ENCODE measurements at places on chromosomes 12 and 14.

DNA sequence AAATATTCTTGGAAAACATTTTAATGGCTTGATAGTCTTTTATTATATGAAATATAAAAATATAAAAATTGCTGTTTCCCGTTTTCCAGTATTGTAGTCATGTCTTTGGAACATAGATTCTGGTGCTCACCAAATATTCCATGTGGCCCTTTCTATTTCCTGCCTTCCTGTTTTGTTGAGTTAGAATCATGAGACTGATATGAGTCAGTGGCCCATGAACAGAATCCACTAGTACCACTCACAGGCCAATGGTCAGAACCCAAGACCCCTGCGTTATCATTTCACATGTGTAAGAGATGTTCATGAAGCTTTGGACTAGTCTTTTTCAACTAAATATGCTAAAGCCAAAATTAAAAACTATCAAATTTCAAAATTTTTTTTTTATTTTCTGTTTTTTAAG lies 56.9 kb downstream of the BICD1 start:
- no peak for DNase-seq

GRCh38 chr12:126083926-126084325 lies 1018.7 kb downstream of the AACS start:
- DNase-seq, result no peak

DNA sequence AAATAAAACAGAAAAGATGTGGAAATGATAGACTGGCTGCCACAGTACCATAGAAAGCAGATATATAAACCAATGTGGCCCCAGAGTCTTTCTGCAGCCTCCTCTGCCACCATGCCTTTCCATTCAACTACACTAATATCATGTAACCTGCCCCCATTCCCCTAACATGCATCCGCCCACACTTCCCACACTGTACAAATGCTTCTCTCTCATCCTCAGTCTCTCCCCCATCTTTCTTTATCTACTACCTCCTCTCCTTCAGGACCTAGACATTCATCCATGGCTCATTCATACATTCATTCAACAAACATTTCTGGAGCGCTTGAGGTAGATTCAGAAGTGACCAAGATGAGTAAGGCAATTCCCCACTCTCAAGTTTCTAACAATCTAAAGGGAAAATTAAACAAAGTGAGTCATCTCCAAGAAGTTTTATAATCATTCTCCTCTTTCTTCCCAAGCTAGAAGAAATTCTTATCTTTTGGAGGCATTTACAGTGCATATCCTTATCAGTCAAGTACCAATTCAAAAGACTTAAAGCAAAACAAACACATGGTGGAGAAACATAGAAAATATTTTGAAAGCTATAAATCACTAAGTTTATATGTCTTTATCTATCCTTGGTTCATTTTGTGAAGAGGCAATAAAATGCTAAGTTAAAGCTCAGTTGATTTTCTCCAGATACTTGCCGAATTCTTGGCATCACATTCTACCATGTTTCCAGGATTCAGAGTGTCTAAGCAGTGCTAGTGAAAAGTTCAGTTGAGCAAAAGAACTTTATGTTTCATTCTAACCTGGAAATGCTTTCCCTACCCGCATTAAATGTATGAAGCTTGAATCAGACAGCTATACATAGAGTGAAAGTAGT lies 70.5 kb upstream of the FRMD6 start:
- DNase-seq, result no peak

DNA sequence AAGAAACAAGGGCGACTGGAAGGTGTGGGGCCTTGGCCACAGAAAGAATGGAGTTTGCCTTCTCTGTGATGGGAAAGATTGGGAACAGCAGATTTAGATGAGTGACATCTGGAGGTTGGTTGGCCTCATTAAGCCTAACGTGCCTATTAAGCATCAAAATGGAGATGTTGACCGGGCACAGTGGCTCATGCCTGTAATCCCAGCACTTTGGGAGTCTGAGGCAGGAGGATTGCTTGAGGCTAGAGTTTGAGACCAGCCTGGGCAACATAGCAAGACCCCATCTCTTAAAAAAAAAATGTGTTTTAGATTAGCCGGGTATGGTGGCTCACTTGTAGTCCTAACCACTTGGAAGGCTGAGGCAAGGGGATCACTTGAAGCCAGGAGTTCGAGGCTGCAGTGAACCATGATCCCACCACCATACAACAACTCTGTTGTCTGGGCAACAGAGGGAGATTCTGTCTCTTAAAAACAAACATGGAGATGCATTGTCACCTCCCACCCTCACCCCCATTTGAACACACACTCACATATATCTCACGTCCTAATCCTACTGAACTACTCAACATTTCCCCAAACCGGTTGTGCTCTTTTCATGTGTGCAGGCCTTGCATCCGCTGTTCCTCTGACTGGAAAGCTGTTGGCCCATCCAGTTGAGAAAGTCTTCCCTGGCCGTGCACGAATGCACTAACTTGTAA lies 172.1 kb downstream of the ETV6 start:
- DNase-seq, result no peak

DNA sequence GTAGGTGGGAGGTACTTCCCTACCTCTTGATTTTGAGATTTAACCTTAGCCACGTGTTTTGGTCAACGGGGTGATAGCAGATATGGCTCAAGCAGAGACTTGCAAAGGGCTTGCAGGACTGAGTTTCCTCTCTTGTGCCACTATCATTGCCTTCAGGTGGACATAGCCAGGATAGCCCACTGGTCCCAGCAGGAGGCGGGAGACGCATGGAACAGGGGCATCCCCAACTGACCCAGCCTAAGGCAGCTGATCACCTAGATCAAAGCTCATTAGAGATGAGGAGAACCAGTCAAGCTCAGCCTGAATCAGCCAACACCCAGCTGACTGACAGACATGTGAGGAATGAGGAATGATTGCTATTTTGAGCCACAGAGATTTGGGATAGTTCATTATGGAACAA lies 49.6 kb downstream of the CALM1 start:
- DNase-seq, result no peak

DNA sequence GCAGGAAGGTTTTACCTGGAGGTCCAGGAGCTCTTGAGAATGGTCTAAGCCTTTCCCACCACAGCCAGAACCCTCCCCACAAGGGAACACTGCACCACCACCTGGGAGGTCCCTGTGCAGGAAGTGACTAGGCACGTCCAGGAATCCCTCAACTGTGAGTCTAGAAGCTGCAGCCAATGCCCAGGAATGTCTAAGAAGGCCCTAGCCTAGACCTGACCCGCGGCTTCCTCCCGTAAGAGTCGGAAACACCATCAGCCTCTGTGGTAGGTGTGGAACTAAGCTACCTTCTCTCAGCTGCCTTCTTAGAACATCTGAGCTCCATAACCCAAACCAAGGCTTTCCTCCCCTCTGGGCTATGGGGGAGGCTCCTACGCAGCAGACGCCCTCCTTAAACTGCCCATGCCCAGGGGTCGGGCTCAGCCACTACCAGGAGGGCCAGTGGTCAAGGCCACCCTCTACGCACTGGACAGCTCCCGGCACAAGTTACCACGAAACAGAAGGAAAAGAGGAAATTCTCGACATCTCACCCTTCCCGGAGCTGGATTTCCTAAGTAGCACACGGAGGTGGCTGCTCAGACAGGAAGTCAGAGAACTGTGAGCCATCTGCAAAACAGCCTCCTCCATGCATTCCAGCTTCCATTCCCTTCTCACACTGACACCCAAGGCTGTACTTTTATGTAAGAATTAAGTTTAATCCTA lies 25.5 kb downstream of the ZFYVE21 start:
- DNase-seq, result peak; percentile 33
